ENCODE measurements at places on chromosomes 16 and 17.

GRCh38 chr16:68746951-68747350, 9.9 kb downstream of the CDH1 start:
- DNase-seq: no peak

- DNase-seq: no peak
Measured at GRCh38 chr17:34561328-34561727, 18.1 kb upstream of the TMEM132E start.

GRCh38 chr17:4276514-4276913, 12.7 kb upstream of the ANKFY1 start:
- DNase-seq: no peak

- no peak for DNase-seq
Measured at GRCh38 chr16:80468029-80468428, 72.8 kb upstream of the DYNLRB2 start.

GRCh38 chr16:78749745-78750268, 650.4 kb downstream of the WWOX start:
- DNase-seq: no peak

GRCh38 chr16:11036040-11036439, 91.7 kb downstream of the CLEC16A start:
- no peak for DNase-seq

GRCh38 chr17:70882504-70882903, 713.2 kb downstream of the KCNJ2 start:
- no peak for DNase-seq

DNA sequence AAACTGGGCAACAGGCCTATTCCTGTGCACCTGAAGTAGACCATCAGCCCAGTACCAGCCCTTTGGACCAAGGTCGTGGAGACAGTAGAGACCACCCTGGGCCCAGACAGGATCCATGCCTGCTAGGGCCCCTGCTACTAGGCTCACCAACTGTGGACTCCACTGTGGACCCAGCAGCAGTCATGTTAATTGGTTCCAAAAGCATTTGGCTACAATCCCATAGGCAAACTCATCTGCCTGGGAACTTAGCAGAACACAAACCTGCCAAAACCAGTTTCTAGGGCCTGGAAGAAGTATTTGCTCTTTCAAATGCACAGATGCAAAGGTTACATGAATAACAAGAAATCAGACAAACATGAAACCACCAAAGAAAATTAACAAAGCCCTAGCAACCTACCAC, 53.1 kb downstream of the ACSM2A start:
- DNase-seq: no peak

DNA sequence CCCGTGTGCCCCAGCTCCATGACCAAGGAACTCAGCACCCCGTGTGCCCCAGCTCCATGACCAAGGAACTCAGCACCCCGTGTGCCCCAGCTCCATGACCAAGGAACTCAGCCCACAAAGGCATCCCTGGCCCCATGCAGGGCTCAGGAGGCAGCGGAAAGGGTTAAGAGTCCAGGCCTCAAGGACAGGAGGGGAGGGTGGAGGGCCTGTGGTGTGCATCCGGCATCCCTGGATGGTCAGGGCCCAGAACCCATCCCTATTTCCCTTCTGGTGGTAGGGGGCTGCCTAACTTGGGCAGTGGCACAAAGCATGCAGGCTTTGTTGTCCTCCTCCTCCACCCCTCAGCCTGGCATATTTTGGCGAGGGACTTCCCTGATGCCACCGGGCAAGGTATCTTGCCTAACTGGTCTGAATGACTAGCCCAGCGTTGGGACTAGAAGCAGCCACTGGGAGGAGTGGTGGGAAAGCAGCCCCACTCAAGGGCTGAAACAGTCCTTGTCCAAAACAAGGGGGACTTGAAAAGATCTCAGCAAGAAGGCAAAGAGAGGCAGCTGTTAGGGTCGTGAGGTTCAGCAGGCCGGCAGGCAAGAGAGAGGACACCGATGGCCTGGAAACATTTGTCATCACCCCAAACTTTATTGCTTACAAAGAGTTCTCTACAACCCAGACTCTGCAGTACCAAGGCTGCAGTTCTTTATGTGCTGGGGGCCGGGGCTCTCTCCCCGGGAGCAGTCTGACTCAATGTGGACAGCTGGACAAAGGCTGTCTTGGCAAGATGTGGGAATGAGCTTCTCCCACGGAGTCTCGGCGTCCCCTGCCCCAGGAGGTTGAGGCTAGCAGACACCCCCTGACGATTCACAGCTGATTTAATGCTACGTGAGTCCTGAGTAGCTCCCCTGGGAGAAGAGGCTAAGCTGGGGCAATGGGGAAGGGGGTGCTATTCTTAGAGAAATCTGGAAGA, 902 bp upstream of the SPATA32 start:
- DNase-seq: no peak

All from NCI-H748 treated with DMSO at 0.1 percent for 48 hours (cell line).